ENCODE measurements at places on chromosomes 7 and 10. TPM values are rescaled to one million over a fixed set of nuclear protein-coding genes. Genes with fewer than 3 reads are reported as not detected.

ATOH7 gene
- not detected for total RNA-seq

NAT16 gene
- total RNA-seq = not detected

CALML5 gene
- total RNA-seq = not detected

RP9 gene
- 7.7 TPM for total RNA-seq

RBM17 gene
- 68.9 TPM for total RNA-seq

CNPY1 gene
- total RNA-seq = not detected

SPDYE1 gene
- total RNA-seq = not detected

WNT8B gene
- not detected for total RNA-seq

STAM gene
- 32.0 TPM for total RNA-seq

LDB3 gene
- under 0.01 TPM for total RNA-seq

NEURL1 gene
- 0.27 TPM for total RNA-seq

ABCB1 gene
- 0.36 TPM for total RNA-seq

BMPR1A gene
- total RNA-seq = 74.7 TPM

NEUROG3 gene
- not detected for total RNA-seq

FXYD4 gene
- not detected for total RNA-seq

GOLGA7B gene
- total RNA-seq = not detected

VAX1 gene
- not detected for total RNA-seq

GDF10 gene
- 11.1 TPM for total RNA-seq

GDF2 gene
- total RNA-seq = not detected

MBLAC1 gene
- total RNA-seq = 1.9 TPM

PPP1R3A gene
- total RNA-seq = not detected

SPOCK2 gene
- total RNA-seq = 0.36 TPM

OPN4 gene
- total RNA-seq = not detected

FAM200A gene
- total RNA-seq = 5.9 TPM

Measured in fibroblast of the aortic adventitia (primary cell).